ENCODE measurements at places on chromosomes 16 and 17. TPM values are rescaled to one million over a fixed set of nuclear protein-coding genes. Genes with fewer than 3 reads are reported as not detected.

STRADA gene
- 22.1 TPM for total RNA-seq

SHMT1 gene
- total RNA-seq, result 15.4 TPM

DNAI2 gene
- total RNA-seq, result not detected

IRX3 gene
- 0.07 TPM for total RNA-seq

All from pulmonary artery endothelial cell (primary cell).